Pons (tissue), 1 donor: ENCODE measurements at places on chromosomes 4 and X.

DNA sequence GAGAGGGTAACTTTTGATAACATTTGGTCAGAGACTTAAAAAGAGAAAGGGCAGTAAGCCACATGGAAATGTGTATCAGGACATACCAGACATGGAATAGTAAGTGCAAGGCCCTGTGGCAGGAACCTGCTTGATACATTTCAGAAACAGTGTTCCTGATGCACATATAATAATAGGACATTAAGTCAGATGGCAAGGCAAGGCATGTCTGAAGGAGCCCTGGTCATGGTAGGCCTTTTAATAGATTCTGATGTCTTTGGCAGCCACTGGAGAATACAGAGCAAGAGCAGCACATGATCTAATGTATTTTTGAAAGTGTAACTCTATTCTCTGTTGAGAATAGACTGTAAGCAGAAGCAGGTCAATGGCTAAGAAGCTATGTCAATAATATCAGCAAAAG lies 279.7 kb downstream of the CAMK2D start:
- DNase-seq = no peak

- DNase-seq = no peak
Measured at GRCh38 chrX:42746606-42747005, 31.4 kb downstream of the PPP1R2C start.

DNA sequence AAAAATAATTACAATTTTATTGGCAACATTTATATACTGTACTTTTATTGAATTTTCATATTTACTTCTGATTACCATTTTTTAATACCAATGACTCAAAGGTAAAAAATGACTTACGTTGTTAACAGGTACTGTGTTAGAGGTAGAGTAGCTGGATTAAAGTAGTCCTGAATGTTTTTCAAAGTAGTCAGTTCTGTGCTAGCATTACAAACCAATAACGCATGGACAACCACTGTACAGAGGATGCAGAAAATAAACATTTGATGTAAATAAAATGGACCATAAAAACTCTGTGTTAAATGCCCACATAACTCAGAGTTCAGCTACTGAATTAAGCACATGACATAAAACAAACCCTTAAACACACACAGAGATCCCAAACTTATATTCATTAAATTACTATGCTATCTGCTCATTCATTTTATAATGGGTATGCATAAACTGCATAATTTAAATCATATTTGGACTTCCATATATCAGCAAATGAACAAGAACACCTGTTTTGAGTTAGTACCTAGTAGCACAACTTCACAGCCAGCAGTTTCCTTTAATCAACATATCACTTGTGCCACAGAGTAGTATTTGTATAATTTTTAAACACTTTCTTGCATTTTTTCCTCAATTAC lies 46.4 kb upstream of the NEUROG2 start:
- DNase-seq = no peak

- DNase-seq = no peak
Measured at GRCh38 chr4:155383541-155383940, 6.8 kb upstream of the MAP9 start.

- DNase-seq = no peak
Measured at GRCh38 chr4:177923888-177924287, 481.7 kb upstream of the AGA start.

DNA sequence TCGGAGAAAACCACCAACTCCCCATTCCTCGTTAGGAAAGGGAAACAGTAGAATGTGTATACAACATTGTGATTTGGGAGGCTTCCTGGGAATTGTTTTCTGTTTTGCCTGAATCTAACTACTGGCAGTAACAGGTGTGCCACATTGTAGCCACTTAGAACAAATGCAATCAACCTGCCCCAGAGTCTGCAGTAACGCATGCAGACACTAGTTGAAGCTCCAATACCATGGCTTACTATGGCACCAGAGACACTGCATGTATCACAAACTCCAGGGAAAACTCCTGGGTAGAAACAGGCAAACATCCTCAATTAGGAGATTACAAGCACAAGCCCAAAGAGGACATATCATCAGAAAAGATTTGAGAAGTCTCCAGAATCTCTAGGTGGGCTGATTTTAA lies 154.2 kb upstream of the NEIL3 start:
- no peak for DNase-seq

DNA sequence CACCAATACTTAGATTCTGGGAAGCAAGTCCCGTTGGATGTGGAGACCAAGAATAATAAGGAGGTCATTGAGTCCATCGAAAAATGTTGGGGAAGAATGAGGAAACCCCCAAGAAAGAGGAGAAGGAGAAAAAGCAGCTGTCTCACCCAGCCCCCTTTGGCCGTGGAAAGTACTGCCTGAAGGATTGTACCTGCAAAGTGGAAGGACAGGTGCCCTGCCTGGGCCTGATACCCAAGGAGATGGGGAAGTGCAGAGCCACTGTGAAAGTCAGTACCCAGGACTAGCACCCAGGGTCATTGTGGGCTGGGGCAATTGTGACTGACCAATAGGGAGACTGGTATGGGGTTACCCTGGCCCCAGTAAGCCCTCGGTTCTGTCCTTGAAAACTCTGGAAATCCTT lies 13.8 kb upstream of the CFAP299 start:
- DNase-seq = no peak
